ENCODE measurements at places on chromosomes 7 and 10.

DNA sequence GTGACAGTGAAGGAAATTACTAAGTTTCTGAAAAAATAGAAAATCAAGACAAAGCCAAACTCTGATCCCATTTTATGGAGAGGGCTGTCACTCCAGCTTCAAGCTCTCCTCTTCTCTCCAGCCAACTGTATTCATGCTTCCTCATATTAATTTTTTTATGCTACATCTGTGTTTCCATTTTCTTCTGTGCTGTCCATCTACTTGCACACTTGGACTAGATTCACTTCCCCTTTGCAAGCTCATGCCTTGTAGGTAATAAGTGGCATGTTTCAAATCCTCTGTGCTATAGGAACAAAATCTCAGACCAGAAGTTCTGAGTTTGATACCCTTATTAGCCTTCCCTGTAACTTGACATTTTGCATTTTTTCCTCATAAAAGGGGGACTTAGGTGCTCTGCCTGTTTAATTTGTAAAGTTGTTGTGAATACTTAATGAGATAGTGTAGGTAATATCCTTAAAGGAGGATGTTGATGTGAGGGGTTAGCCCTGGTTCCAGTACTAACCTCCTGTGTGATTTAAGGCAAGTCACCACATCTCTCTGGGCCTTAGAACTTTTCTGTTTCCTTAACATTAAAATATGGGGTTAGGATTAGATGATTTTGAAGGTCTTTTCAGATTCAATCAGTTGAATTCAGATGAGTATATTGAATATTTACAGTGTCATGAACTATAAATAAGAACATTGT lies 358.8 kb downstream of the BBS9 start:
- DNase-seq: no peak

- DNase-seq: no peak
Measured at GRCh38 chr10:14040787-14041631, 289.7 kb downstream of the FRMD4A start.

- DNase-seq: no peak
Measured at GRCh38 chr7:154840086-154840485, 162.8 kb downstream of the PAXIP1 start.

- DNase-seq: no peak
Measured at GRCh38 chr10:17454161-17455014, at the start of gene ST8SIA6. Gene ST8SIA6 (minus strand): TSS chr10:17454595. CDS start chr10:17454255, 340 bp downstream.

DNA sequence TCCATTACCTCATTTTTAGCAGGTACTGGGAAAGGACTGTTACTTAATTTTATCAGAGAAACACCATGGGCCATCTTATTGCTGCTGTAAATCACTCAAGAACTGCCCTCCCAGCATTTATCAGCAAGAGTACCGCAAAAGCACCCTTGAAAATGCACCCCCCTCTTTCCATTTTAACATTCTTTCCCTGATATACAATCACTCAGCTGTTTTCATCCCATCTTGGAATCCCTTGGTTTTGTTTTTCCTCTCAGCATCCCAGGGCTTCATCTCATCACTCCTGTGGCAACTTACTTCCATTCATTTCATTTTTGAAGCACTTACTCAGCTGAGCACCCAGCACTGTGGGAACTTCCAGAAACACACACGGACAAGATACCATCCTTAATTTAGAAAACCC lies 36.5 kb downstream of the RAPGEF5 start:
- no peak for DNase-seq

DNA sequence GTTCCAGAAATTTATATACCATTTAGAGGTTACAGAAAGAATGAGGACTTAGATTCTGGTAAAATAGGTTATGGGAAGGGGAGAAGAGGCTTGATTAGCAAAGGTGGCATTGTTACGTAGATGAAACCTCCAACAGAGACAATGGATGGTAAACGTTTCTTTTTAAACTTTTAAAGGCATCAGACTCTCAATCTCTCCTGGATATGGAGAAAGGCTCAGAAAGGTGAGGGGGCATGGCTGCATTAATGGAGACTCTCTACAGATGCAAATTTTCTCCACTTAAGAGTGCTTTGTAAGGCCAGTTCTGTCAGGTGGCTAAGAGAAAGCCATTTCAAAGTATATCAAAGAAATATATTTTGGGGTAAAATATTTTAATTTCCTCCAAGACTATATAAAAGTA lies 240.9 kb upstream of the PTER start:
- DNase-seq: no peak

DNA sequence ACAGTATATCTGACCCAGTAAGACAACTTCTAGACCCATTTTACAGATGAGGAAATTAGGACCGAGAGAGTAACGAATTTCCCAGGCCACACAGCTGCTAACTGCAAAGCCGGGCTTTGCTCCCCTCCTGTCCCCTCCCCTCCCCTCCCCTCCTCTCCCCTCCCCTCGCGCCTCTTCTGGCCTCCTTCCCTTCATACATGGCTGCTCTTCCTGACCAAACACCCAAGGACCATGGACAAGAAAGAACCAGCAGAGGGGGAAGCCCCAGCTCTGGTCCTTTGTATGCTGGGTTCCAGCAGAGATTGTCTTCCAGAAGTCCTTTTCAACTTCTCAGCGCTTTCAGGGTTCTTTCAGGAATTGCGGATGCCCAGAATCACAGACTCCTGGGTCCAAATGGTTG lies 3.6 kb upstream of the TMEM72 start:
- no peak for DNase-seq

GRCh38 chr7:78171398-78171797 lies 372.8 kb downstream of the PHTF2 start:
- no peak for DNase-seq

- DNase-seq: no peak
Measured at GRCh38 chr10:85599081-85599480, 767.5 kb downstream of the GRID1 start.

GRCh38 chr10:15163253-15163828 lies 5.2 kb downstream of the NMT2 start:
- DNase-seq: no peak

DNA sequence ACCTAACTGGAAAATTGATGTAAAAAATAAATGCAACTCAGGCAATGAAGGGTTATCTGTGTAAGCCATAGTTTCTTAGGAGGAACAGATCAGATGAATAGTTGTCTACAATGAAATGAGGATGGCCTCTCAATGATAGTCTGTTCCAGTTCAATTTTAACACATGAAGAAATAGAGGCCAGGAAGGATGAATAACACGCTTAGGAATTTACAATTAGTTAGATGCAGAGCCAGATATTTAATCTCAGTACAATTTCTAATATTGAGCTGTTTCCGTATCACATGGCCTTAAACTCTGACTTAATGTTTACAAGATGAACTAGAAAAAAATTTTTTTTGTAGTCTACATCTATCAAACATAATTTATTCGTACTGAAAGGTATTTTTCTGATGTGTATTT lies 176.6 kb downstream of the GALNT11 start:
- DNase-seq: no peak

GRCh38 chr10:71193516-71193915 lies 18.9 kb upstream of the UNC5B start:
- no peak for DNase-seq

- no peak for DNase-seq
Measured at GRCh38 chr7:150838965-150839650, 13.2 kb upstream of the AOC1 start.

DNA sequence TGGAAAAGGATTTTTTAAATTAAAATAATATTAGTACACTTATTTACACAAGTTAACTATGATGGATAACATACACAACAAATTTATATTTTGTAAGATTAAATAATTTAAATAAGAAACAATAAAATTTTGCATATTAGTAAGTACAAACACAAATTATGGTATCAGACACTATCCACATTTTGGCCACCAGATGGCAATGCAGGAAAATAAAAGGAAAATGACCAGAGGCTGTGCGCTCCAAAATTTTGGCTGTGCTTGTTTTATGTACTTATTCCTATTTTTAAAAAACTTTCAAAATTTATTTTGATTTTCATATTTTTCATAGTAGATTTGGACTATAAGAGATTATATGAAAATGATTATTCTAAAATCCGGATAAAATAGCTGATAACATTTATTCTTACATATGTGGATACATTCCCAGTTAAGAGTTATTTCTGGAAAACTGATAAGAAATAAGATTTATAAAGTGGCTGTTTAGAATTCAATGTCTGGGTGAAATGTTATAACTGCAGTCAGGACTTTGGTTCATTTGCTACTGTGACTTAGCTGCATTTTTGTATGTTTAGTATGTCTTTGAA lies 274.7 kb upstream of the HGF start:
- DNase-seq: no peak

- DNase-seq: no peak
Measured at GRCh38 chr10:133159950-133160825, at the start of gene KNDC1. Gene KNDC1 (plus strand): TSS chr10:133160219. CDS start chr10:133160468, 249 bp downstream.

DNA sequence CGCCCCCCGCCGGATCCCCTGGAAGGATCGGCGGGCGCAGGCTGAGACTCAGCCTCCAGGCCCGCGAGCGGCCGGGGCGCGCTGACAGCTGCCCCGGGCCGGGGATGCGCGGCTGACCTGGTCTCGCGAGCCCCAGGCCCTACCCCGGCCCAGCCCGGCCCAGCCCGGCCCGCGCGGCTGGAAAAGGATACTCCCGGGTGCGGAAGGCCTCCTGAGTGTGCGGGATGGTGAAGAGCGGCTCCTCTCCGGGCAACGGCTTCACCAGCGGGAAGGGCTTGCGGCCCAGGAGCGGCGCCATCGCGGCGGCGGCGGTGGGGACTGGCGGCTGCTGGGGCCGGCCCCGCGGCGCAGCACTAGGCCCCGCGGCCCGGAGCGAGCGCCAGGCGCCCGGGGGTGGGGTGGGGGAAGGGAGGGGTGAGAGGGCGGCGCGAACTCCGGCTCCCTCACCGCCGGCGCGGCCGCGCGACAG lies 423 bp downstream of the BAZ1B start:
- DNase-seq: no peak

- DNase-seq: no peak
Measured at GRCh38 chr10:43980313-43980712, 331.6 kb upstream of the ZNF32 start.

- no peak for DNase-seq
Measured at GRCh38 chr7:95917634-95918033, 145.3 kb downstream of the DYNC1I1 start.

GRCh38 chr7:108278776-108279175 lies 148.6 kb upstream of the LAMB4 start:
- DNase-seq: no peak

- no peak for DNase-seq
Measured at GRCh38 chr7:93933156-93933555, 11.6 kb downstream of the GNG11 start.

DNA sequence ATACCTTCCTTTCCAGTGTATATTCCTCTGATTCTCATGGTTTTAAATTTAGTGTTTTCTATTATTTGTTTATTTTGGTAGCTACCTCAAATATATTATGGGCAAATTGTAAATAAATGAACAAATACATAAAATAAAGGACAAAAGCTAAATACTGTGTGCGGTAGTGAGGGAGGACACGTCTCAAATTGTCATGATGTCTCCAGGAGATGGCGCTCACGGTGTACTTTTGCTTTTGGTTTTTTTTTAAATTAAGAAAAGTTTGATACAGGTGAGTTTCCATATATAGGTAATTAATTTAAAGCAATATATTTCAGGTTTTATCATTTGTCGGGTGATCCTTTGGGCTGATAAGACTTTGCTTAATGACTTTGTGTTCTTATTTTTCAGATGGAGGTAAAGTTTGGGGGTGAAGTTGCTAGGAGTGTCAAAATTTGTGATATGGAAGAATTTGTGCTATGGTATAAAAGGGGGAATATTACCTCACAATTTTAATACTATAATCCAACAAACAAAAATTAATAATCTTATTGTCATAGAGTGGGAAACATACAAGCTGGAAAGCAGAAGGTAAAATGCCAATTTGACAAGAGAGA lies 68.4 kb upstream of the TMEM229A start:
- DNase-seq: no peak

GRCh38 chr7:113085781-113086390 lies 741 bp downstream of the GPR85 start:
- DNase-seq: no peak

DNA sequence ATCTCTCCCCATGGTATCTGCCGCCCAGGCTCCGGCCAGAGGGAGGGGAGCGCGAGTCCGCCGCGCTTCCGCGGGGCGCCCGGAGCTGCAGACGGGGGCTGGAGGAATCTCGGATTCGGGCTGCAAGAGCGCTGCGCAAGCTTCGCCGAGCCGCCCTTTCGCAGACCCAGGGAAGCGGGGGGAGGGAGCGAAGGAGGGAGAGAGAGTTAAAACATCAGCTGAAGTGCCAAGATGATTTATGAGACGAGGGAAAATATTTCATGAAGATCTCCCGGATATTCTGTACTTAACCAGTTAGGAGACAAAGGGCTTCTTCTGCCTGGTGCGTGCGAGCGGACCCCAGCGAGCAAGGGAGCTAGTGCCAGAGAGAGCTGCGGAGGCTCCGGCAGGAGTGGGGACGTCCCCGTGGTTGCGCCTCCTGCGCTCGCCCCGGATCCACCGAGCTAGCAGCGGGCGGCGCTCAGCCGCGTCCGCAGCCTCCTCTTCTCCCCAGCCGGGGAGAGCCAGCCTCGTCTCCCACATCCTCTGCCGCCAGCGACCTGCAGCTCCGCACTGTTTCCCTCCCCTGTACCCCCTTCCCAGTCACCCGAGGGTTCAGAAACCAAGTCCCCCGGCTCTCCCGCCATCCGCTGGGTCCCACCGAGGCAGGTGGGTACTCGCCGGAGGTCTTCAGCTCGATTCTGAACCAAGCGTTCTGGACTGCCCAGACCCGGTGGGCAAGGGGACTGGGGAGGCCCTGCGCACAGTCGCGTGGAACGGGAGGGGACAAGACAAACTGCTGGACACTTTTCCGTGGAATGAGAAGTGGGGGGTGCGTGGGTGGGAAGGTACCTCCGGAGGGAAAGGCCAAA lies 1.0 kb upstream of the PAX2 start:
- no peak for DNase-seq

DNA sequence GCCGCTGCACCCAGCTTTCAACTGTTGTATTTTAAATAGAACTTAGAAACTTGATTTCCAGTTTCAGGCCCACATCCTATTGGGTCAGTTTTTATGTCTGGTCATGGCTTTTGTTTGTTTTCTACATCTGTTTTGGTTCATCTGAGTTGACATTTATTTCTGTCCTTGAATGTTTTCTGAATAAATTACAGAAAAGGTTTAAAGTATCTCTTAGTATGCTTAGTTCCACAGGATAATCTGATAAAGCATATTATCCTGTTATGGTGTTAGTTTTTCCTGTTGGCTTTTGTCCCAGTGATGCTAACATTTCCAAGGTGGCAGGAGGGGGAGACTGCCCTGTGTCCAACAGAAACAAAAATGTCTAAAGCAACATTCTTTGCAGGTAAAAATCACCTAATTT lies 733.2 kb downstream of the INHBA start:
- DNase-seq: no peak

GRCh38 chr7:116271963-116272886 lies 61.9 kb downstream of the TES start:
- DNase-seq: no peak

GRCh38 chr7:70322856-70323255 lies 724.6 kb downstream of the AUTS2 start:
- no peak for DNase-seq

DNA sequence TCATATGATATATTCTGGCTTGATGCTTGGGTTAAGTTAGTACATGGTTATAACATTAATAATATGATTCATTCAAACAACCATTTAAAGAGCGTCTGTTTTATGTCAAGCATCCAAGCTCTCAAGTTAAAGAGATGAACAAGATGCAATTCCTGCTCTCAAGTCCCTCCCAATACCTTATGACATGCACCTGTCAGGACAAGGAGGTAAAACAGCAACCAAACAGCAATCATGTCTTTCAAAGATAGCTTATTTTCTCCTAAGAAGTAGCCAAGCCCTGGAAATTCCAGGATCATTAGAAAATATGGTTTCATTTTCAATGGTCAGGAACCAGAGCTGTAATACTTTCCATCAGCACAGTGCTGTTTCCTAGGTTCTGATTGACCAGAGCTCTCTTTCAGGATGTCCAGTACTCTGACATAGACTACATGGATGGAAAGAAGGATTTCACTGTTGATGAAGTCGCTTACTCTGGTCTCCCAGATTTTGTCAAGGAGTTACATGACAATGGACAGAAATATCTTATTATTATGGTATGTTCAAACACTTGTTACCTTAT lies 29.0 kb downstream of the MGAM2 start:
- DNase-seq: no peak

All from caudate nucleus (tissue), 63 donors.